CD4-positive, alpha-beta T cell (primary cell): ENCODE measurements at places on chromosomes 16 and 17. TPM values are rescaled to one million over a fixed set of nuclear protein-coding genes. Genes with fewer than 3 reads are reported as not detected.

Gene CDH15
- not detected for total RNA-seq

Gene TBC1D3
- not detected for total RNA-seq

DNA sequence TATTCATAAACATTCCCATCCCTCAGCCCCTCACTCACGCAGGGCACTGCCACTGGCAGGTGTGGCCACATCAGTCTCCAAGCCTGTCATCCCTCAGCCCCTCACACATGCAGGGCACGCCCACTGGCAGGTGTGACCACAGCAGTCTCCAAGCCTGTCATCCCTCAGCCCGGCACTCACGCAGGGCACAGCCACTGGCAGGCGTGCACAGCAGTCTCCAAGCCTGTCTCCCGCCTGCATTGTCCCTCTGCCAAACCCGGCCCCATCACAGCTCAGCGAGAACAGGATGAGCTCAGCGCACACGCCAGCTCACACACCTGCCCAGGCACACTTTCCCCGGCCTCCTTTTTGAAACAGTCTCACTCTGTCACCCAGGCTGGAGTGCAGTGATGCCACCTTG is 11.4 kb upstream of the KREMEN2 start:
- DNase-seq: no peak
- peaks cover 20% of the 10 kb centered on the region for H3K27me3 ChIP-seq
- peaks cover 6% of the 10 kb centered on the region for H3K4me1 ChIP-seq
- H3K4me3 ChIP-seq: no peak overlapping the region
- H3K27ac ChIP-seq: no peak overlapping the region
- no peaks in the 10 kb centered on the region for H3K36me3 ChIP-seq

Gene ABCA8
- not detected for total RNA-seq

Gene CD79B
- total RNA-seq: 5.5 TPM

DNA sequence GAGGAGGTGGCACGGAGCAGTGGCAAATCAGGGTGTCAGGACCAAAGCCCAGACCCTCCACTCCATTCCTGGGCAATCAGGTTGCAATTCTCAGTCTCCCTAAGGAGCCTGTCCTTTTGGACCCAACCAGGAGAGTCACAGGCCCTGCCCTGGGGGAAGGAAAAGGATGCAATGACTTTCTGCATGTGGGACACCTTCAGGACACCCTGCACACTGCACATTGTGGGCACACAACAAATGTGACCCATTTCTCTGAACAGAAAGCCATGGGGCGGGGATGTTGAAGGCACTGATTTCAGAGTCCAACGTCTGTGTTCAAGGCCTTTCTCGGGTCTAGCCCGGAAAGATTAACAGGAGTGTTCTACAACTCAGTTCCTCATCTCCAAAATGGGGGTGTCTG is 286.2 kb upstream of the FOXF1 start:
- no peaks in the 10 kb centered on the region for H3K36me3 ChIP-seq
- no peaks in the 10 kb centered on the region for H3K4me1 ChIP-seq
- no peak overlapping the region for H3K4me3 ChIP-seq
- DNase-seq: no peak
- peaks cover 14% of the 10 kb centered on the region for H3K27me3 ChIP-seq

DNA sequence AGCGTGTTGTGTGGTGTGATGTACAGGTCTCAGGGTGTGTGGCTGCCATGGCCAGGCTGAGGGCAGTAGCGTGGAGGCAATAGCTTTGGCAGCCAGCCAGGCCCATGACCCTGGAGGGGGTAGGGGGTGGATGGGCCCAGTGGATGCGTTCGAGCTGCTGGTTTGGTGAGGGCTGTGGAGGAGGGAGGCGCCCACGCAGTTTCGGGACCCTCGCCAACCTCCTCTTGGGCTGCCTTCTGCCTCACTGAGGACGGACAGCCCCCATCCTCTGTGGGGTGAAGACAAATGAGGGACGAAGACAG is 238.6 kb upstream of the GSE1 start:
- no peak for DNase-seq
- no peaks in the 10 kb centered on the region for H3K36me3 ChIP-seq
- H3K4me3 ChIP-seq: no peak overlapping the region

DNA sequence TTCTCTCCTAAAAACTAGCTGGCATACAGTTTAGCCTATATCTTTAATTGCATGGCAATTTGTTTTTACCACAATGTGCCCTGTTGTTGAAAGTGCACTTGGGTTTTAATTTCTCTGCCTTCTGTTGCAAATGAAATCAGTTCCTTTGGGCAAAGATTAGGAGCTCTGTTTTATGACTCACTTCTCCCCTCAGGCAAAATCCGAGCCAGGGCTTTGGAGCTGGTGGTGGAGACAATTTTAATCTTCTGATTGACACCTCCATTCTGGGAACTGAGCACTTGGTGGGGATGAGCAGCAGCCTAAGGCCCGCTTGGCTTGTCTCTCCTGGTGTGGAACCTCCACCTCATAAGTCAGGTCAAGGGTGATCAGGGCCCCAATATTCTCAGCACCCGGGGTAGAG is 13.3 kb upstream of the MYH8 start:
- peaks cover 3% of the 10 kb centered on the region for H3K27me3 ChIP-seq
- no peak overlapping the region for H3K27ac ChIP-seq
- no peaks in the 10 kb centered on the region for H3K4me1 ChIP-seq

DNA sequence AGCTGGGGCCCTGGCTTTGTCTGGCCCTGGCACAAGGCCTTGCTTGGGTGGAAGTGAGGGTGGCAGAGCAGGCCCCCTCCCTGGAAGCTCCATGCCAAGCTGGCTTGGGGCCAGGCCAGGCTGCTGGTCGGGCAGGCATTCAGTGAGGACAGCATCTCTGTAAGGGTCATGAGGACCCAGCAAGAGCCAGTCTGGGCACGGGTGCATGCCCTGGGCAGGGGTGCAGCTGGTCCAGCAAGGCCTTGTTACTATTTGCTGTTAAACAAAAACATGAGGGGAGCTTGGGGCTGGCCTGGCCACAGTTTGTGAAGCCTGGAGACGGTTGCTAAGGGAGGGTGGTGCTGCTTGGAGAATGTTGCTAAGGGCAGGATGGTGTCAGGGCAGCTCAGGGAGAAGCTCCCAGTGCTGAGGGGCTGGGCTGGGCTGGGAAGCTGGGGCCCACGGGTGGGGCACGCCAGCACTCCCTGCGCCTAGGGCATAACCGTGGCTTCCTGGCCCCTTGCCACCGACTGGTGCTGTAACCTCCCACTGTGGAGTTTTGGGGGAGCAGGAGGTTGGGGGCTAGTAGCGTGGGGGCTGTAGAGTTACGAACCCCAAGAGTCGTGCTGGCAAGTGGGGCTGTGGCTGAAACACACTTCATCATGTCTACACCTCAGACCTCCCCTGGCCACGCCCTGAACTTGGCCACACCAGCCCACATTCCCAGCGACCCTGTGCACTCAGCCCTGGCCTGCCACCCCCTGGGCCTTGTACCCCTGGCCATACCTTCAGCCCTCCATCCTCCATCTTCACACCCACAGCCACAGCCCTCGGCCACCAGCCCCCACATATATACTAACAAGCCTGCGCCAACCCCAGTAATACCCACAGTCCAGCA is 1.6 kb downstream of the TPPP3 start:
- no peak overlapping the region for H3K27ac ChIP-seq
- no peak for DNase-seq
- no peak overlapping the region for H3K4me3 ChIP-seq
- H3K36me3 ChIP-seq: no peaks in the 10 kb centered on the region
- H3K27me3 ChIP-seq: peaks cover 34% of the 10 kb centered on the region
- H3K4me1 ChIP-seq: peaks cover 28% of the 10 kb centered on the region

DNA sequence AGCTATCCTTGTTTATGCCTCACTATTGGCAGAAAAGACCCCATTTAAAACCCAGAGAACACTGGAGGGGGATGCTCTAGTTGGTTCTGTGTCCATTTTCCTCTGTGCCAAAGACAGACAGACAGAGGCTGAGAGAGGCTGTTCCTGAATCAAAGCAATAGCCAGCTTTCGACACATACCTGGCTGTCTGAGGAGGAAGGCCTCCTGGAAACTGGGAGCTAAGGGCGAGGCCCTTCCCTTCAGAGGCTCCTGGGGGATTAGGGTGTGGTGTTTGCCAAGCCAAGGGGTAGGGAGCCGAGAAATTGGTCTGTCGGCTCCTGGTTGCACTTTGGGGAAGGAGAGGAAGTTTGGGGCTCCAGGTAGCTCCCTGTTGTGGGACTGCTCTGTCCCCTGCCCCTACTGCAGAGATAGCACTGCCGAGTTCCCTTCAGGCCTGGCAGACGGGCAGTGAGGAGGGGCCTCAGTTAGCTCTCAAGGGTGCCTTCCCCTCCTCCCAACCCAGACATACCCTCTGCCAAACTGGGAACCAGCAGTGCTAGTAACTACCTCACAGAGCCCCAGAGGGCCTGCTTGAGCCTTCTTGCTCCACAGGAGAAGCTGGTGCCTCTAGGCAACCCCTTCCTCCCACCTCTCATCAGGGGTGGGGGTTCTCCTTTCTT is 56.1 kb downstream of the IGF2BP1 start:
- no peak overlapping the region for H3K27ac ChIP-seq
- no peak overlapping the region for H3K4me3 ChIP-seq
- H3K36me3 ChIP-seq: no peaks in the 10 kb centered on the region
- no peaks in the 10 kb centered on the region for H3K4me1 ChIP-seq
- DNase-seq: no peak
- peaks cover 3% of the 10 kb centered on the region for H3K27me3 ChIP-seq

GRCh38 chr17:77786740-77787505 is 171.6 kb upstream of the TNRC6C start:
- no peaks in the 10 kb centered on the region for H3K36me3 ChIP-seq
- H3K27ac ChIP-seq: no peak overlapping the region
- H3K4me1 ChIP-seq: peaks cover 28% of the 10 kb centered on the region
- H3K4me3 ChIP-seq: no peak overlapping the region

Gene SAMD14
- 0.53 TPM for total RNA-seq

DNA sequence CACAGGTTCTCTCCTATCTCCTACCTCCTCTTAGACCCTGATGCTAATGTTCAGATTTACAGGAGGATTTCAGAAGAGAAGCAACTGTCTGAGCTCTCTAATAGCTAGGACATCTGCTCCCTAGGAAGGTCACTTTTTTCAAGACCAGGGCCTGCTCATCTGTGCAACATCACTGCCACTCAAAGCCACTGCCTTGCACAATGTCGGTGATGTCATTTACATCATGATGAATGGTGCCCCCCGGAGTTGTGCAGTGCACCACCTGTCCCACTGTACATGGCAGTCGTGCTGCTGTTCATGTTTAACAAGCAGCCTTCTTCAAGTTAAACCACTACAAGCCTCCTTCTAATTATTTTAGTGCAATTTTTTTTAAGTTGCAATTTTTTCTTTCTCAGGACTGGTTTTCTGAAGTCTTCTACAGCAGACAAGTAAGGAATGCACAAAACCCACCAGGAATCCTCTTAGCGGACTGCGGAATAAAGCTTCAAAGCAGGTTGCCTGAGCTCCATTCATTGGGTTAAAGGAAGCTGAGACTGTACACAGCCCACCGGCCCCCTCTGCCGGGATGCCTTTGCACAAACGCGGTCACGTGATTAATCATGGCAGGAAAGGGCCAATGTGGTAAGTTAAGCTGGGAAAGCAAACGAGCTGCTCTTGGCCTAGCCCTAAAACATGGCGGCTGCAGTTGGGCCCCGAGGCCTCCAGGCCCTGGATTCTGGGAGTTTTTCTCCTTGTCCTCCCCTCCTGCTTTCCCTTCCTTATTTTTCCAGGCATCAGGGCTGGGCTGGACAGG is 74.1 kb downstream of the MYH11 start:
- H3K27ac ChIP-seq: no peak overlapping the region
- H3K27me3 ChIP-seq: no peaks in the 10 kb centered on the region
- H3K36me3 ChIP-seq: no peaks in the 10 kb centered on the region

DNA sequence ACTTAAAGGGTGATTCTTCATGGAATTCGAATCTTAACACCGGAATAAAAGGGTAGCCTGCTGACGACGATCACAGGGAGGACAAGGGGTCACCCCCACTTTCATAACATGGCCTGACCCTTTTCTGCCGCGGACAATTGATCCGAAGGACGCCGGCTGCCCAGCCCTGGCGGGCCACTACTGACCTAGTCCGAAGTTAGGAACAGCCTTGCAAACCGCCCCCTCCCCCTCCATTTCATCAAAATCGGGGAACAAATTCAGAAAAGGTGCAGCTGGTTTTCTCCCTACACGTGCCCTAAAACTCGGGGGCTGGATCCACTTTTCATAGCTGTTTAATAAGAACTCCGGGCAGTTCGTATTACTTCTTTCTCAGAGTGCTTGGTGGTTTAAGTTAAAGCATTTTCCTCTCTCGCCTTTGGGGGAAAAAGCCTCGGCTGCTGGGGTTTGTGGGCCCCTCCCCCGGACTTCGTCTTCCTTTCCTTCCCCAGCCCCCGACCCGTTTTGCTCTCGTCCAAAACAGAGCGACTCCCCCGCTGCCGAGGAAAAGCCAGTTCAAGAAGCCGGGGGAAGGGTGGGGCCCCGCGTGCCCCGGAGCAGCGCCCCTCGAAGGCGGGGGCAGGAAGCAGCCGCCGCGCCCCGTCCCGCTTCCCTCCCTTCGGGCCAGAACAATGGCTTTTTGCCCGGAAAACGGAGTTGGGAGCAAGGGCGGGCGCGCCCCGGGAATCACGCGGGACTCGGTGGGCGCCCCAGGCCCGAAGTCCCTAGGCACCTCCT is 641 bp upstream of the CBX2 start:
- H3K4me1 ChIP-seq: peaks cover 26% of the 10 kb centered on the region
- no peak for DNase-seq
